Articular chondrocyte of knee joint (primary cell): ENCODE measurements at places on chromosomes 11 and 22. TPM values are rescaled to one million over a fixed set of nuclear protein-coding genes. Genes with fewer than 3 reads are reported as not detected.

The OR51B5 gene
- total RNA-seq = 0.11 and 0.26 TPM in 2 replicates

The BARX2 gene
- not detected in 2 replicates for total RNA-seq

The MS4A4A gene
- total RNA-seq = not detected in 2 replicates

The HPX gene
- 0.65 and 2.2 TPM in 2 replicates for total RNA-seq

The BEST1 gene
- total RNA-seq = 3.8 and 5.2 TPM in 2 replicates

The IGF2 gene
- total RNA-seq = 1.0 and 1.2 TPM in 2 replicates

The CECR2 gene
- under 0.01 TPM in 1 of 2 replicates, not detected in the other for total RNA-seq

The PRG3 gene
- not detected in 2 replicates for total RNA-seq

The EFCAB6 gene
- total RNA-seq = 5.9 and 8.2 TPM in 2 replicates

The LUZP2 gene
- total RNA-seq = not detected in 2 replicates

The OR2D2 gene
- 0.78 and 1.2 TPM in 2 replicates for total RNA-seq

The TMEM191B gene
- not detected in 2 replicates for total RNA-seq

The PTPRCAP gene
- 0.11 and 0.26 TPM in 2 replicates for total RNA-seq

The MS4A12 gene
- not detected in 2 replicates for total RNA-seq

The TTC12 gene
- 15.1 and 27.7 TPM in 2 replicates for total RNA-seq

The ANGPTL5 gene
- total RNA-seq = 60.3 and 110 TPM in 2 replicates

The WT1 gene
- total RNA-seq = not detected in 2 replicates

The PHETA2 gene
- 16.2 and 23.1 TPM in 2 replicates for total RNA-seq

The PRR33 gene
- total RNA-seq = under 0.01 TPM in 1 of 2 replicates, not detected in the other

The OR2AT4 gene
- not detected in 2 replicates for total RNA-seq

The GSTP1 gene
- total RNA-seq = 444 and 488 TPM in 2 replicates
